Stimulated activated naive CD4-positive, alpha-beta T cell treated with Interleukin-2 at 50 U/mL for 16 hours (primary cell): ENCODE measurements at places on chromosomes 5 and 9.

DNA sequence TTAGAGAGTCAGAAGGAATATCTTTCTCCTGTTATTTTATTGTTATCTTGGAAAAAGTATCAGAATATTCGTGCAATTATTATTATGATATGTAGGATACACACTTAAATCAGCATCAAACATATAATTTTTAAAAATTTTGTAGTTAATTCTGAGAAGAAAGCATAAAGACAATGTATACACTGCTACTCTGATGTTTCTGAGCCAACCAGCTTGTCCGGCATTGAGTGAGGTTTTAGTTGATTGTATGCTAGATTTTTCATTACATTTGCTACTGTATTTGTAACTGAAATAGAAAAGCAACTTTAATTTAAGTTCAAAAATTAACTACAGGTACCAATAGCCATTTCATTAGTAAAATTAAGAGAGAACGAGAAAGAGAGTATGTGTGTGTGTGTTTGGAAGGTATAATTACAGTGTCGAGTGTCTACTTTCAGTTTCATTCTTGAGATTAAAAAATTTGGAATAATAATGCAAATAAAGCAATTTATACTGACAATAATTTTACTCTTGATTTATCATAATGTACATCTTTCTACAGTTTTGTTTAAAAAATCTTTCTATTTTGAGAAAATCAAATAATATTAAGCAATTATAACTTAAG, 160.4 kb upstream of the CDH12 start:
- DNase-seq: no peak

- DNase-seq: no peak
These were observed 147.3 kb downstream of the MTX3 start for GRCh38 chr5:79843450-79844388.

DNA sequence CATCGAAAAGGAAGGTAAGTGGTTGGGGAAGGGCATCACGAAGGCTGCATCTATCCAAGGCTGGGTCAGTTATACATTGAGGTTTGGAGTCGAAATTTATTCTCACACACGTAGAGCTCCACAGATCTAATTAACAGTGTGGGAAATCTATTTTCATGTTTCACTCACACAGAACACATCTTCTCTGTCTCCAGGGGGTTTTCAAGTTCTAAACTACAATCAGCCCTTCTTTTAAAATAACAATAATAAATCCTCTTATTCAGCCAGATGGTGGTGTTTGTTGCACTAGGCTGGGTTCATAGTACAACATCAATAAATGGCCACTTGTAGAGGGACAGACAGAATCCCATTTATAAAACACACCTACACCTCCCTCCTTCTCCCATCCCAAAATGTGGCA, 174.5 kb upstream of the KLF9 start:
- DNase-seq: no peak

DNA sequence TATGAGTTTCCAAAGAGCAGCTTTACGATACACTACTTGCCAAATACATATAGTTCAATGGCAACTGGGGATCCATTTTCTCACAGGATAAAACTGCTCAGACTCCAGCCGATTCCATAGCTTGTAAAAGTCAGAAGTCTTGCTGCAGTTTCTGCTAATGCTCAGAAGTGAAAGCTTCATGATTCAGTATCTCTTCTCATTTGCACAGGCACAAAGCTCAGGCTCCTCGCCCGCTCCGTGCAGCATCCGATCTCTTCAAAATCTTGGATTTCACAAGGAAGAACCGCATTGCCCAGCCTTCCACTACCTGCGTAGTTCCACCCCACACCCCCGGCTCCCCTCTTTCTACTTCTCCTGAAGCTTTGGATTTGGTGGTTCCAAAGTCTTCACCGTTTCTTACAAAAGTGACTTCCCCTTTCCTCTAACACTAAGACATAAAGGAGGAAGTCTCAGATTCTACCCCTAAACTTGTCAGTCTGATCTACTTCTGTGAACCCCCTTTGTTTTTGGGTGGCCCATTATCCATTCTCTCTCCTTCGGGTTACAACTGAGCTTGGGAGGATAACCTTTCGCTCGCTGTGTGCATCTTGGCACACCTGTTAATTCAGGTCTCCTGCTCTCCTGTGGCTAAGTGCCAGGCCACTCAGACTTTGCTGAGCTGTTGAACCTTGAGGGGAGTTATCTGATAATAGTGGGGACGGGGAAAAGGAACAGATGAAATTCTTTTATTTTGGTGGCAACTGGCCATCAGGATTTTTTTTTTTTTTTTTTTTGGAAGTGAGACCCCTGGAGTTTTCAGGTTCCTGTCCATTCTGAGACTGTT, 194.1 kb downstream of the GNA14 start:
- no peak for DNase-seq

- DNase-seq: no peak
These were observed 60.0 kb upstream of the CDH6 start for GRCh38 chr5:31133488-31133887.

- DNase-seq: no peak
These were observed 431.0 kb upstream of the RORB start for GRCh38 chr9:74066128-74066527.

DNA sequence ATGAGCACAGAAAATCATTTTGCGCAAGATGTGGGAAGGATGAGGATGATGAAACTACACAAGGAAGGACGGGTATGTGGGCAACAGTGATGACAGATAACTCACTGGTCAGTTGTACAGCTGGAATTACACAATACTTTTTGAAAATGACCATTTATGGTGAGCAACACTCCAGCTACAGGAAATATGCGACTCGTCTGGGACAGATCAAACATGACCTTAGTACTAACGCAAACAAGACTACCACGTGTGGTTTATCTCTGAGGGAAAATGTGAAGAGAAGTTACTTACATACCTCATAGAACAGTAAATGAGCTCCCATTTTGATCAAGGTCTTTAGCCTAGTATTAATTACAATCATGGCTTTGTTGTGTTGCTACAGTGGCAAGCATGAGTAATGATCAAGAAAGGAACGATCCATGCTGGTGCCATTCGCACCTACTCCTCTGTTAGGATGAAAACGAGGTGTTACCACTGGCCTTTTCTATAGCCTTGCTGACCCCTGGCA, 456.9 kb downstream of the BNC2 start:
- no peak for DNase-seq

GRCh38 chr9:99478469-99479027, 256.5 kb downstream of the SEC61B start:
- DNase-seq: no peak

DNA sequence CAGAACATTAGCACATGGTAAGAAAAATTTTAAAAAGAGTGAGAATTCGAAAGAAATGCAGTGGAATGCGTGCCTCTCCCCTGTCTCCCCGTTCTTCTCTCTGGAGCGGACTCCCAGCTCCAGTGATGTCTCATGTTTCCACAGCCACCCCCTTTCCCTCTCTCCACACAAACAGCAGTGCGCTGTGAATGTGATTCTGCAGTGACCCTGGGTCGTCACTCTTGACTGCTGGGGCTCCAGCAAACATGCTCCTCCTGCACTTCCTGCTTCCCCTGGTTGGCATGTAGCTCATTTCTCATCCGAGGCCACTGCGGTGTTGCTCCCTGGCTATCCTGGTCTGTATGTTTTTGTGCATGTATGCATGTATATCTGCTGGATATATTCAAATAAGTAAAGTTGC, 13.3 kb downstream of the PHF2 start:
- no peak for DNase-seq

DNA sequence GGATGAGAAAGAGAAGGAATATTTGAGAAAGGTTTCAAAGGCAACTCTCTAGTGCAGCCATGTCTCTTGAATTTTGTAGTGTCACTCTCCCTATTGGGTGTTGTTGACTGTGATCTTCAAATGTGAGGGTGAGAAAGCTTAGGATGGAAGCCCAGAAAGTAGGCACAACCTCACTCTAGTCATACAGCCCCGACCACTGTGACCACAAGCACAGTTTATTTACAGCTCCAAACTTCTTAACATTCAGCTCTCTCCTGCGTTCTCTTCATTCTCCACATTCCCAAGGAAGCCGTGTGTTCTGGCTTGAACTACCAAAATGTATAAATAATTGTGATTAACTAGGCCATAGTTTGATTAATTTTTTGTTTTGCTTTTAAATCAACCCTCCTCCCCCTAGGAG, 542.9 kb downstream of the LRRC70 start:
- DNase-seq: no peak

GRCh38 chr5:386432-387341, 56.3 kb upstream of the EXOC3 start:
- no peak for DNase-seq

- no peak for DNase-seq
These were observed 7.6 kb downstream of the MAN2A1 start for GRCh38 chr5:109697339-109697738.

DNA sequence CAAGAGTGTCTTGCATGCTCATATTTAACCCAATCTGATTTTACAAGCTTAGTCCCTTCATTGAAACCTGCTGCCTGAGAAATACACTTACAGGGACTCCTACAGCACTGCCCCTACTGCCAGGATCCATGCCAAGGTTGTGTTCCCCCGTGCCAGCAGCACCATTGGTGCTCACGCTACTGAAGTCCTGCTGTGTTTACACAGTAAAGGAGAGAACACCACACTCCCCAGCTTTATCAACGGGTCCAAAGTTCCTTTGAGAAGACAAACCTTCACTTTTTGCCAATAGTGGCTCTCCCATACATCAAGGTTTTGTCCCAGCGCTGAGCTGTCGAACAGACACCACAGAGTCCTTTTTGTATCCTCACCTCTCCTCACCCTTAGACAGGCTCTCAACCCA, 155.1 kb upstream of the WWC1 start:
- DNase-seq: no peak

- no peak for DNase-seq
These were observed 9.4 kb downstream of the TUT7 start for GRCh38 chr9:86344818-86345217.

DNA sequence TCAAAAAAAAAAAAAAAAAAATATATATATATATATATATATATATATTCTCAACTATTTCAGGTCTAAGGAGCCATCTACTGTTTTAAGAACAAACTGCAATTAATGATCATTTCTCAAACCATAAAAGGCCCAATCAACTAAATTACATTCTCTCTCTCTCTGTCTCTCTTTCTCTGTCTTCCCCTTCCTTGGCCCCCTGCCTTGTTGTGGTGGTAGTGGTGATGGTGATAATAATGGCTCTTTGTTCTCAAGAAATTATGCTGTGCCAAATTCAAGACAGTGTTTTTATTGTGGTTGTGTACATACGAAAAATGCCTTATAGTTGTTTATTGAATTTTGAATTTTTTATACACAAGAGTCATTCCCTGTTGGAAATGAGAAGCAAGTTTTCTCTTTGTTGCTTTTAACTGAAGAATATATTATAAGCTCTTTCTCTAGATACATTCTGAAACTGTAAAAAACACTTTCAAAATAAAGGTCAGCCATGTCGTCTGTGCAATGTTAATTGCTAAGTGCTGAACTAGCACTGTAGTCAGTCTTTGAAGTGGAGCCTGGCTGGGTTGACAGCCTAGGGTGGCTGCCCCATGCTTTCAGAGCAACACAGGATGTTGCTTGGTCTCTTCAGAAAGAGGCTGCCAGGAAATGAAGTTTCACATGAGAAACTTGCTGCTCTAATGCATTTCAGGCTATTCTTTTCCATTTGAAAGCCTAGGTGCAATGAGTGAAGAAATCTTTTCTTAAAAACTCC, 96.0 kb downstream of the HINT1 start:
- peak; percentile 26 for DNase-seq

GRCh38 chr5:107807431-107807830, 136.7 kb upstream of the EFNA5 start:
- no peak for DNase-seq

DNA sequence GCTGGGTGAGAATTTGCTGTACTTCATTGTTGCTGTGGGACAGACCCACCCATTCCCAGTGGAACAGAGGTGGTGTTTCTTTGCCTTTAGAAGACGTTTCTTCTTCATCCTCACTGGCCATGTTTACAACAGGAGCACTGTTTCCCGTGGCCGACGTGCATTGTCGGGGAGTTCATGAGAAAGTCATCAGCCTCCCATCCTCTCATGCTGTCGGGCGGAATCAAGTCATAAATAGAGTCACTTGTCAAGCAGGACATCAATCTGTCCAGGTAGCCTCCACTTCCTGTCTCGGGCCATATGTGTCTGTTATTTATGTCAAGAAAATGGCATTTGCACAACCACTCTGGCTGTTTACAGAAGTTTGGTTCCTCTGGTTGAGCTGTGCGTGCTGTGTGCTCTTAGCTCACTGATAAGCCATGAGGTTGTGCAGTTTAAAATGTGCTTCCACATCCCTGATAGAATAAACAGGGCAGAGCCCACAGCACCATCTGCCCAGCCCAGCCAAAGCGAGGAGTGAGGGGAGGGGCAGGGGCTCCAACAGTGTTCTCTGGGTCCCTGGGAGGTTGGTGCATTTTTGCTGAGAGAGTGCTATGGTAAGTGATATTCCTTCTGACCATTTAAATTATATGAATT, 401.9 kb upstream of the IRX2 start:
- no peak for DNase-seq

- no peak for DNase-seq
These were observed 197.4 kb downstream of the FER start for GRCh38 chr5:108945094-108945493.

GRCh38 chr5:88450239-88450638, 181.6 kb upstream of the TMEM161B start:
- DNase-seq: no peak

DNA sequence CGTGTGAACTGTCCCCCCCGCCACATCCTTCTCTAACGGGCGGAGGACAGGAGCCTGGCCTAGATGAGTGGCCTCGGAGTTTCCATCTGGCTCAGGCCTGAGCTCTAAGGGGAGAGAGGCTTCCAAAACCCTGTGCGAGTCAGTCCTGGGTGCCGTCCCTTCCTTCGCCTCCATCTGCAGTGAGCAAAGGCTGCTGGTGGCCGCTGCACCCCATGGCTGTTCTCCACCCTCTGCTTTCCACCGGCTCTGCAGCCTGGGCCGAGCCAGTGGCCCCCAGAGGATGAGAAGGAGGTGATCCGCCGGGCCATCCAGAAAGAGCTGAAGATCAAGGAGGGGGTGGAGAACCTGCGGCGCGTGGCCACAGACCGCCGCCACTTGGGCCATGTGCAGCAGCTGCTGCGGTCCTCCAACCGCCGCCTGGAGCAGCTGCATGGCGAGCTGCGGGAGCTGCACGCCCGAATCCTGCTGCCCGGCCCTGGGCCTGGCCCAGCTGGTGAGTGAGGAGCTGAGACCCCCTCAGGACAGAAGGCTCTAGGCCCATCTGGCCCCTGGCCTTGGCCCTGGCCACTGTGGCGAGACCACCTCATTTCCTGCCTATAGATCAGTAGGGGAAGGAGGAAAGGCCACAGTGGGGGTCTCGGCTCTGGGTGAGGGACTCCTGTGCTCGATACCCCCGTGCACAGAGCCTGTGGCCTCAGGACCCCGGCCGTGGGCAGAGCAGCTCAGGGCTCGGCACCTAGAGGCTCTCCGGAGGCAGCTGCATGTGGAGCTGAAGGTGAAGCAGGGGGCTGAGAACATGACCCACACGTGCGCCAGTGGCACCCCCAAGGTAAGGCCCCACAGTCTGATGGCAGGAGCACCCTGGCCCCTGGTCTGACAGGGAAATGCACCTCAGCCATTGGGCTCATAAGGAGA, 3.0 kb downstream of the PKN3 start:
- no peak for DNase-seq

- DNase-seq: no peak
These were observed 14.0 kb downstream of the BOD1 start for GRCh38 chr5:173602423-173602822.
